ENCODE measurements at places on chromosomes 4 and X. TPM values are rescaled to one million over a fixed set of nuclear protein-coding genes. Genes with fewer than 3 reads are reported as not detected.

GYPB gene
- not detected for total RNA-seq

ASB11 gene
- not detected for total RNA-seq

ARSJ gene
- 6.0 TPM for total RNA-seq

DUSP9 gene
- 0.12 TPM for total RNA-seq

SSX4B gene
- not detected for total RNA-seq

ENPEP gene
- total RNA-seq, result 0.91 TPM

GABRG1 gene
- total RNA-seq, result 1.4 TPM

CD38 gene
- 9.5 TPM for total RNA-seq

TMEM128 gene
- 31.6 TPM for total RNA-seq

SPANXA2 gene
- not detected for total RNA-seq

SOX3 gene
- 0.36 TPM for total RNA-seq

ADH1B gene
- 262 TPM for total RNA-seq

ADGRG4 gene
- 0.55 TPM for total RNA-seq

DNA sequence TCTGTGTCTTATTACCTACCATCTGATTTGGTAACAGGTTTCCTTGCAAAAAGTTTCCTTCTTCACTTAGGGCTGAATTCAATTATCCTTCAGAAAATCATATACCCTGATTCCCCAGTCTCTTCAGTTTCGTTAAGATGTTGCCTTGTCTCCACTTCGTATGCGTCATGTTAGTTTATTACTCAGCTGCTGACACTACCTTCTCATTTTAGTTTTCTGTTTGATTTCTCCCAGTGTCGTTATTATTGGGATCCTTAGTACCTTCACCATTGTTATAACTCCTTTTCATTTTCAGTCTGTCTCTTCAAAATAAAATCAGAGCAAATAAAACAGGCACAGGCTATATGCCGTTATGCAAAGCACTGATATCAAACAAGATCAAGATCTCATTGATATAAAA lies 87.5 kb upstream of the RBPJ start:
- H3K27me3 ChIP-seq, result no peaks in the 10 kb centered on the region
- H3K36me3 ChIP-seq, result no peaks in the 10 kb centered on the region
- H3K27ac ChIP-seq, result no peak overlapping the region
- H3K4me1 ChIP-seq, result no peaks in the 10 kb centered on the region

- DNase-seq, result no peak
- no peak overlapping the region for H3K27ac ChIP-seq
- H3K4me1 ChIP-seq, result no peaks in the 10 kb centered on the region
- no peaks in the 10 kb centered on the region for H3K27me3 ChIP-seq
- H3K4me3 ChIP-seq, result no peak overlapping the region
Observed at GRCh38 chr4:104930298-104930697, 216.4 kb upstream of the TET2 start.

GRCh38 chr4:118776157-118776954 lies 59.6 kb downstream of the SEC24D start:
- no peak overlapping the region for H3K4me3 ChIP-seq
- no peaks in the 10 kb centered on the region for H3K27me3 ChIP-seq
- H3K4me1 ChIP-seq, result peaks cover 8% of the 10 kb centered on the region
- H3K36me3 ChIP-seq, result no peaks in the 10 kb centered on the region
- peak overlapping the region; percentile 18 for H3K27ac ChIP-seq
- DNase-seq, result no peak

DNA sequence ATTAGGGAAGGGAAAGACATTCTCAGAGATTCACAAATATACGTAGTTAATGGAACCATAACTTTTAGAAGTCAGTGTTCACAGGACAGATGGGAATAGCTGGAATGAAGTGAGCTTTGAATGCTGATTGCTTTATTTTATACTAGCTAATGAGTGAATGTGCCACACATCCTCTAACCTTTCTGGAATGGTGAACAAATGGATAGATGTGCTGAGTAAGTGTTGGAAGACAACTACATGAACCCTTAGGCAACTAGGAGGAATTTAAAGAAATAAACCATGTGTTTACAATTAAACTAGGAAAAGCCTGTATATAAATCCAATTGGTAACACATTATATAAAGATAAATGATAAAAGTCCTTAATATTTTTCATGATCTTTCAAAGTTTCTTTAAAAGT lies 91.6 kb upstream of the LIMCH1 start:
- no peaks in the 10 kb centered on the region for H3K27me3 ChIP-seq
- H3K4me3 ChIP-seq, result no peak overlapping the region
- no peaks in the 10 kb centered on the region for H3K36me3 ChIP-seq
- no peak for DNase-seq
- H3K27ac ChIP-seq, result no peak overlapping the region

GRCh38 chr4:43496188-43496587 lies 603.7 kb downstream of the GRXCR1 start:
- no peaks in the 10 kb centered on the region for H3K27me3 ChIP-seq
- DNase-seq, result no peak
- H3K36me3 ChIP-seq, result no peaks in the 10 kb centered on the region
- no peak overlapping the region for H3K27ac ChIP-seq

- no peaks in the 10 kb centered on the region for H3K27me3 ChIP-seq
- peak overlapping the region; percentile 92 for H3K27ac ChIP-seq
- no peaks in the 10 kb centered on the region for H3K36me3 ChIP-seq
- peaks cover 3% of the 10 kb centered on the region for H3K4me1 ChIP-seq
- DNase-seq, result peak; percentile 84
Observed at GRCh38 chrX:48897157-48897624, 377 bp downstream of the TIMM17B start.

- no peak for DNase-seq
- H3K4me3 ChIP-seq, result no peak overlapping the region
- no peaks in the 10 kb centered on the region for H3K27me3 ChIP-seq
Observed at GRCh38 chr4:158793021-158793420, 24.2 kb downstream of the FNIP2 start.

- no peaks in the 10 kb centered on the region for H3K27me3 ChIP-seq
- H3K4me3 ChIP-seq, result no peak overlapping the region
- DNase-seq, result peak; percentile 58
- H3K27ac ChIP-seq, result no peak overlapping the region
- H3K36me3 ChIP-seq, result no peaks in the 10 kb centered on the region
Observed at GRCh38 chrX:16839852-16840460, 30.2 kb downstream of the RBBP7 start.

- H3K27ac ChIP-seq, result no peak overlapping the region
- DNase-seq, result no peak
- H3K4me3 ChIP-seq, result no peak overlapping the region
- H3K27me3 ChIP-seq, result no peaks in the 10 kb centered on the region
- H3K36me3 ChIP-seq, result no peaks in the 10 kb centered on the region
- H3K4me1 ChIP-seq, result no peaks in the 10 kb centered on the region
Observed at GRCh38 chr4:138178566-138178965, 63.6 kb downstream of the SLC7A11 start.

GRCh38 chr4:23382879-23383278 lies 507.0 kb downstream of the PPARGC1A start:
- no peaks in the 10 kb centered on the region for H3K27me3 ChIP-seq
- DNase-seq, result no peak
- H3K27ac ChIP-seq, result no peak overlapping the region
- no peaks in the 10 kb centered on the region for H3K4me1 ChIP-seq
- no peak overlapping the region for H3K4me3 ChIP-seq
- no peaks in the 10 kb centered on the region for H3K36me3 ChIP-seq

GRCh38 chrX:103783971-103784370 lies 7.3 kb downstream of the PLP1 start:
- H3K4me1 ChIP-seq, result peaks cover 2% of the 10 kb centered on the region
- no peaks in the 10 kb centered on the region for H3K36me3 ChIP-seq
- H3K27ac ChIP-seq, result no peak overlapping the region
- H3K4me3 ChIP-seq, result no peak overlapping the region
- DNase-seq, result no peak
- no peaks in the 10 kb centered on the region for H3K27me3 ChIP-seq

DNA sequence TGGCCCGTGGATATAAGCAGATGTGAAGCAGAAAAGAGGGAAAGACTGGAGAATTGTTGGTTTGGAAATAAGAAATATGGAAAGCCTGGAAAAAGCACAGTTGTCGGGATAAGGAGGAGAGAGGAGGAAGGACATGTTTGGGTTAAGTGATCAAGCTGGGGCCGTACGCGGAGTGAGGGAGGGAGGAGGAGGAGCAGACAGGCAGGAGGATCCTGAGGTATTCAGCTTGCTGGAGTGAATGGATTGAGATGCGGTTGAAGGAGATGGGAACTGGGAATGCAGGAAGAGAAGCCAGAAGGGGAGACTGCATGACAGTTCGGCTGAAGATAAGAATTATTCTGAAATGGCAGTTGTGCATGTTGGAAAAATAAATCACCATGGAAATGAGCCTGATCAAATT lies 21.2 kb downstream of the ZFP42 start:
- no peak overlapping the region for H3K4me3 ChIP-seq
- DNase-seq, result no peak
- H3K36me3 ChIP-seq, result no peaks in the 10 kb centered on the region
- no peaks in the 10 kb centered on the region for H3K27me3 ChIP-seq

- H3K36me3 ChIP-seq, result no peaks in the 10 kb centered on the region
- no peak for DNase-seq
- no peaks in the 10 kb centered on the region for H3K4me1 ChIP-seq
- no peak overlapping the region for H3K27ac ChIP-seq
- no peak overlapping the region for H3K4me3 ChIP-seq
Observed at GRCh38 chrX:13750812-13751211, 16.3 kb downstream of the OFD1 start.

- no peak overlapping the region for H3K27ac ChIP-seq
- H3K4me3 ChIP-seq, result no peak overlapping the region
- DNase-seq, result no peak
- H3K27me3 ChIP-seq, result no peaks in the 10 kb centered on the region
Observed at GRCh38 chrX:41100200-41100599, 15.0 kb downstream of the USP9X start.

DNA sequence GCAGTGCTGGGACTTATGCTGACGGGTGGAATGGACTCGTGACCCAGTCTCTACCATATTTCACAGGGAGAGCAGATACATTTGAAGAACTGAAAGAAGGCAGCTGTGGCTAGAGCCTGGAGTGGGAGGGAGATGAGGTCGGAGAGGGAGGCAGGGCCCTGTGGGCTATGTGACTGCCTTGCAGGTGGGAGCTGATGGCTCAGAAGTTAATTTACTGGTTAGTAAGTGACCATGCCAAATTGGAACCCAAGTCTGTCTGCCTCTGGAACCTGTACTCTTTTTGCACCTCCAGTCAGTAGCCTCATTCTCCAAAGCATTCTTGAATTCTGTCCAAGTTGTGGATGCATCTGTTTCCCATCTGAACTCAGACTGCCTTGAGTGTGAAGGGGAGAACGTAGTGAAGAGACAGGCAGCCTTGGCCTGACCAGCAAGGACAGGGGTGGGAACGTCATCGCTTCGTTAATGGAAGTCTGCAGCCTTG lies 92.3 kb downstream of the REPS2 start:
- DNase-seq, result peak; percentile 60
- H3K36me3 ChIP-seq, result no peaks in the 10 kb centered on the region
- peaks cover 2% of the 10 kb centered on the region for H3K4me1 ChIP-seq
- H3K27me3 ChIP-seq, result no peaks in the 10 kb centered on the region
- no peak overlapping the region for H3K4me3 ChIP-seq
- H3K27ac ChIP-seq, result peak overlapping the region; percentile 36

- peak; percentile 14 for DNase-seq
- no peaks in the 10 kb centered on the region for H3K4me1 ChIP-seq
- H3K27ac ChIP-seq, result no peak overlapping the region
- no peaks in the 10 kb centered on the region for H3K36me3 ChIP-seq
- H3K4me3 ChIP-seq, result no peak overlapping the region
- no peaks in the 10 kb centered on the region for H3K27me3 ChIP-seq
Observed at GRCh38 chr4:947491-947971, 15.3 kb downstream of the TMEM175 start.

DNA sequence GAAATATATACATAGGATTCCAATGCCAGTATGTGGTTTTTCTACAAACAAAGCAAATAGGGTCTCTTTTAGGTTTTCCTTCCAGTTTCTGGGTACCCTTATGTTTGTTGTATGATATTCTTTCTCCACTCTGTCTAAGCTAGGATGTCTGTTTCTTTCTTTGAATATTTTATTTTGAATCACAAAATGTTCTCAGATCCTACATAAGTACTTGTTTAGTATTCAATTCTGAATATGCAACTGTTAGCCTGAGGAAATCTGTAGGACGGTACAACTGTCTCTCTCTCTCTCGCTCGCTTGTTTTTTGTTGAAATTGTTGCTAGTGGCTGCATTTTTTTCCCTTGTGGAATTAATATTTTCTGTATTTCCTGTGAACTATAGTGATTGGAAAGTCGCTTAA lies 163.2 kb downstream of the CCSER1 start:
- H3K27ac ChIP-seq, result no peak overlapping the region
- H3K27me3 ChIP-seq, result peaks cover 4% of the 10 kb centered on the region
- H3K36me3 ChIP-seq, result no peaks in the 10 kb centered on the region
- H3K4me1 ChIP-seq, result no peaks in the 10 kb centered on the region

DNA sequence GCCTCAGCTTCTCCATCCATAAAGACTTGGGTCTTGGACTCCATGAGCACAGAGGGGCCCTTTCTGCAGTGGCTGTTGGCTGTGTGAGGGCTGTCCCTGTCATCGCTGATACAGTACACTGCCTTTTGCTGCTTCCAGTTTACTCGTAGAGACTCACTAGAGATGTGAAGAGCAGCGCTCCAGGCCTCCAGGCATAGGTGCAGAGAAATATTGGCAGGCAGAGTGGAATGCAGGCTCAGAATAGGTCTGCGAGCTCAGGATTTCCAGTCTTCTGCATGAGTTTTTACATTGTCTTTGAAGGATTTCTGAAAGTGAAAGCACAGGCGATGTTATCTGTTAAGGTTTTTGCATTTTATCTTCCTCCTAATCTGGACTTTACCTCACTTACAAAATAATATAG lies 97.4 kb downstream of the AASDH start:
- DNase-seq, result no peak
- no peaks in the 10 kb centered on the region for H3K4me1 ChIP-seq
- no peak overlapping the region for H3K4me3 ChIP-seq

- no peak overlapping the region for H3K27ac ChIP-seq
- H3K4me3 ChIP-seq, result no peak overlapping the region
- DNase-seq, result no peak
- H3K36me3 ChIP-seq, result no peaks in the 10 kb centered on the region
- peaks cover 2% of the 10 kb centered on the region for H3K4me1 ChIP-seq
Observed at GRCh38 chrX:72280321-72280845, 3.3 kb upstream of the RPS4X start.

Measured in ovary (tissue), 10 donors.